Substantia nigra (tissue), 51 donors: ENCODE measurements at places on chromosomes 3 and 15.
A peak's percentile ranks its signal among the peaks of the same experiment; 100 is the strongest.

DNA sequence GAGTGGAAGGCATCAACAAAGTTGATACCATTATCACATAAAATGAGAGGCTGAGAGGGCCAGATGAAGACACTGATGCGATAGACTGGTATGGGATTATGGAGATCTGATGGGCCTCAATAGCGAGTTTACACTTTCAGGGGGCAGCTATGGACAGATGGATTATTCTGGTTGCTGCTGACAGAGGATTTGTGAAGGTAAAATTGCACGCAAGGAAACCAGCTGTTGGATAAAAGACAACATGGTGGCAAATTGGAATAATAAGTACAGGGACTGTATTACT, 203.9 kb downstream of the MBNL1 start:
- DNase-seq, result no peak

DNA sequence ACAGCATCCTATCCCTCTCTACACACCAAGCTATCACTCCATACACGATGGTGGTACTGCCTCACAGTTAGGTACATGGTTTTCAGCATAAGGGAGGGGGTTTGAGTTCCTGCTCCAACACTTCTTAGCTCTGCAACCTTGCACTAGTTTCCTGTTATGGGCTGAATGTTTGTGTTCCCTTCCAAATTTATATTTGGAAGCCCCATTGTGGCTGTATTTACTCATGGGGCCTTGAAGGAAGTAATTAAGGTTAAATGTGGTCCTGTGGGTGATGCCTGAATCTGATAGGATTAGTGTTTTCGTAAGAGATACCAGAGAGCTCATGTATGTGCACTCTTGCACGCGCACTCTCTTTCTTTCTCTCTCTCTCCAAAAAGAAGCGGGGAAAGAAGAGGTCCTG, 259.4 kb downstream of the RORA start:
- no peak for DNase-seq

DNA sequence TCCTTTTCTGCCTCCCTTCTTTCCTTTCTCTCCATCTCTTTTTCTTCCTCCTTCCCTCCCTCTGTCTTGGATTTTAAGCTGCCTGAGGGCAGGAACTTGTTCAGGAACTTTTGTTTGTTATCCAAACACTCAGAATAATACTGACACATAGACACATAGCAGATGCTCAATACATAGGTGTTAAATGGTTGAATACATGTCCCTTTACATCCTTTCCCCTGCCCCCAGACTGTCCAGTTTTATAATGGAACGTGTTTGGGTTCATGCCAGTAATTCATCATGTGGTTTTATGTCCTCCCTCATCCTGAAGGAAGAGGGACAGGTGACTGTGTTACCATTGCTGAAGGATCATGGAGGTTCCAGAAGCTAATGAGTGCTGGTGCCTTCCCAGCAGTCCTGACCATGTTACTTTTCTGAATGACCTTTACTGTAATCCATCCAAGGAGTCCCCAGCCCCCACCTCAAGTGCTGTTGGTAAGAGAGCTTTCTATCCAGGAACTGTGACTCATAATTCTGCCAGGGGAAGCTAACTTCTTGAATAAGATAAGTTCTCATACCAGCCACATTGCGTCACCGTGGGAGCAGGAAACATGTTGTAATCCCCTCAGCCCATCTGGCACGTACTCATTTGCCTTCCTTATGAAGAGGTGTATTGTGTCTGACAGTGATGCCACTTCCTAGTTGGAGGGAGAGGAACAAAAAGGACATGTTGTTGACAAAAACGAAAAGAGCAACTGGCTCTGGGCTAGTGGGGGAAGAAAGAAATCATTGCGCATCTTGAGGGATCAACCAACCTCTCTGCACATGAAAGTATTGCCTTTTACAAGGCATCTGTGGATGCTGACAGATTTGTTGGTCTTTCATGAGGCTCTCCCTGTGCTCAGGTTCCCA, 52.4 kb downstream of the IL1RAP start:
- peak; percentile 24 for DNase-seq

DNA sequence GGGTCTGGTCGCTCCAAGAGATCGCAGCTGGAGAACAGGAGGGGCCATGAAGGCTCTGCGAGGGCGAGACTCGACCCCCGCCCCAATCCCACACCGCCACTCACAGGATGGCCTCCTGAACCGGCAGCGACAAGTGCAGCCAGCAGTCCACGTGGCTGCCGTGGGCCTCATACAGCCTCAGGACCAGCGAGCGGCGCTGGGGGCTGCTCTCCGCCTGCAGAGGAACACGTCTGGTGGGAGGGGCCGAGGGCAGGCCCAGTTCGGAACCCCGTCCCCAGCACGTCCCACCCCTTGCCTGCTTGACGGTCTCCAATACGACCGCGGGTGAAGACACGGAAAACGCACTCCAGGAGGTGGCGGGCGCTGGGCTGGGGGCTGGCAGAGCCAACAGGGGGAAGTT, 9.2 kb downstream of the NEIL1 start:
- no peak for DNase-seq

- no peak for DNase-seq
These were observed 1312.2 kb downstream of the SI start for GRCh38 chr3:163766112-163766511.
